D341Med (cell line): ENCODE measurements at places on chromosomes 5 and 9.

GRCh38 chr5:17891881-17892280 is 257.6 kb downstream of the TAF11L14 start:
- DNase-seq = no peak

GRCh38 chr9:93592008-93592642 is 15.7 kb downstream of the PHF2 start:
- DNase-seq = peak; percentile 10

GRCh38 chr9:135146766-135147473 is 59.5 kb downstream of the OLFM1 start:
- no peak for DNase-seq

DNA sequence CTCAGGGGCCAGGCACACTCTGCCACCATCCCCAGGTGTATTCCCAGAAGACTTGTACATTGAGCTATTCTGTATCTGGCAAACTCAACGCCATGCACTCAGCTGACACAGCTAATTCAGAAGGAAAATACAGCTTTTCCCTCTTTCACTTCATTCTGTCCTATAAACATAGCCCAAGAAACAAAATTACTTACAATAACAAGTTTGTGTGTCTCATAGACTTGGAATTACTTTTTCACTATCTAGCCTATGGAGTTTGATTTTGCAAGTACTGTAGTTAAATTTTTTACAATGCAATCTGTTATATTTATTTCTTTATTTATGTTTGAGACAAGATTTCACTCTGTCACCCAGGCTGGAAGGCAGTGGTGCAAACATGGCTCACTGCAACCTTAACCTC is 125.1 kb upstream of the KLF9 start:
- no peak for DNase-seq

DNA sequence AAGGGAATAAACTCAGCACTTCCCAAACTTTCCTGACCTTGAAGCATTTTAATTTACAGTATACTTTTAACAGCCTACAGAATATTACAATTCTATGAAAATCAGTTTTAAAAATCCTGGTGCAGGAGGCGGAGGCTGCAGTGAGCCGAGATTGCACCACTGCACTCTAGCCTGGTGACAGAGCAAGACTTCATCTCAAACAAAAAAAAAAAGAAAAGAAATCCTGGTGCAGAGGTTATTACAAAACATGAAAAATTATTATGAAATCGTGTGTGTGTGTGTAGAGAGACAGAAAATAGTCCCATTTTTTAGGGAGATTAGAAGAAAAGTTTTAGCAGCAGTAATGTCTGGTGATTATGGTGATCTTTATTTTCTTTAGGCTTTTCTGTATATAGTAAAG is 26.9 kb downstream of the GOLPH3 start:
- DNase-seq = no peak

GRCh38 chr5:53950621-53951020 is 359.8 kb downstream of the ARL15 start:
- DNase-seq = no peak

DNA sequence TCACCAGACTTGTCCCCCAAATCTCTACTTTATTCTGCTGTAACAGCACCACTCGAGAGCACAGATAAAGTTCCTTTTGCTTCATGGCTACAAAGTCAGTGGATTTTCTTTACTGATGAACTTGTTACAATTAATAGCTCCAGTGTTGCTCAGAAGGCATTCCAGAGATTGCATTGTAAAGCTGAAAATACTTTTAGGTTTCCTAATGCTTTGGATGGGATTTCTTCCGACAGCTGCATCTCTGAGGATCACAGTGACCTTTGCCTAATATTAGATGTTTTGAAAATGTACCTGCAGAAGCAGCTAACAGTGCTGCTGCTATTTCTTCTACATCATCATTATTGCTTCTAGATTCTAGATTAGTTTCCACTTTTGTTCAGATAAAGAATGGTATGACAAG is 58.8 kb upstream of the TMEM171 start:
- DNase-seq = no peak

DNA sequence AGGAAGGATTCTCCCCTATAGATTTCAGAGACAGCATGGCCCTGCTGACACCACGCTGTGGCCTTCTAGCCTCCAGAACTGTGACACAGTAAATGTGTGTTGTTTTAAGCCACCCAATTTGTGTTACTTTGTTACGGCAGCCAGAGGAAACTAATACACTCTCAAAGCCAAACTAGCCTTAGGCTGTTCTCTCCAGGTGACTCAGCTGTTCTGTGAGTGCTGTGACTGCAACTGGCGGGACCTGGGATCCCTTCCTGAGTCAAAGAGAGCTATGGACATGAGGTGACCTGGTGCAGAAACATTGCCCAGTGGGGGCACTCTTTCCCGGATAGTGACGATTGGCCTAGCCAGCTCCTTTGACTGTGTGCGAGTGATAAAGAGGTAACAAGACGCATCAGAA is 14.0 kb upstream of the MLANA start:
- DNase-seq = no peak

GRCh38 chr5:132816554-132816953 is 3.5 kb downstream of the SOWAHA start:
- DNase-seq = no peak

GRCh38 chr5:88675708-88676636 is 207.0 kb downstream of the MEF2C start:
- DNase-seq = peak; percentile 75

DNA sequence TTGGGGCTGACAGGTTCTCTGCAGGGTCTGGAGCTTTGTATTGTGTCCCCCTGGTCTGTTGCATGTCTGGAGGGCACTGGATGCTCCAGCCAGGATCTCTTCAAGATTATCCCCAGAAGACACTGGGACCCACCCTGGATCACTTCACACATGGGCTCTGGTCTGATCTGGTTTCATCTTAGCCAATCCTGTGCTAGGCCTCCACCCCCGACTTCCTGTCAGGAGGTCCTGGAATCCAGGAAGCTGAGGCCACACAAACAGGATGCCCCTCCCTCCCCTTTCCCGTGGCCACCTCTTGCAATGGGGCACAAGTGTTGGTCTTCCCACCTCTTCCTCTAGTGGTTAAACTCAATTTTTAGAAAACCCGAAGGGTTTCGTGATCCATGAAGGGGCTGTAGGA is 242.6 kb upstream of the MVB12B start:
- DNase-seq = no peak

GRCh38 chr9:13570068-13570974 is 290.8 kb upstream of the MPDZ start:
- no peak for DNase-seq

DNA sequence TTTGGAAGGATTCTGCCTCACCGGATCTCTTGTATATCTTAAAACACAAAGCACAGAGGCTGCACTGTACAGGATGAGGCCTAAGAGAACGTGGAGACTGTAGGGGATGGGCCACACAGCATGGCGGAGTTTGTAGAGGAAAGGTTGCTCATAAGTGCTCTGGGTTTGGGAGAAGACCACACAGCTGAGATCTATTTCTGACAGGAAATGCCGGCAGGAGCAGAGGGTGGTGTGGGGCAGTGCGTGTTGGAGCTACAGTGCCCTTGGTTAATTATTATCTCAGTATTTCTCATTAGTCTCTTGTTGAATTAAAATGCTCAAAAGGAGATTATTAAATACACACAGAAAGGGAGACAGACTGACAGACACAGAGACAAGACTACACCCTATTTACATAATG is 9.6 kb downstream of the PALM2AKAP2 start:
- DNase-seq = no peak

GRCh38 chr5:133686566-133686965 is 74.2 kb upstream of the FSTL4 start:
- no peak for DNase-seq

DNA sequence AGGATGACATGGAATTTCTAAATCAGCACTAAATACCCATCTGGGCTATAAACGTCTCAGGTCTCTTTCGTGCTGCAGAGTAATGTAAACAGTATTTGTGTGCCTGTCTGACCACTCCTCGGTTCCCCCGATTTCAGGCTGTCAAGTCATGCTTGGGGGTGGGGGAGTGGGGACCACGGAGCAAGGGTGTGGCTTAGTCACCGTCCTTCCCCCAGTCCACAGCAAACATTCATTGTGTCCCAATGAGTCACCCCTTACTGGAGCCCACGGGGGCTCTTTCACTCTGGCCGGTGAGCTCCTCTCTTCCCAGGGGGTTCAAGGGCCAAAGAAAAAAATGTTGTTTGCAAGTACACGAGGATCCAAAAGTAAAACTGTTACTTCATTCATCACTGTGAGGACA is 72.4 kb upstream of the ICE1 start:
- no peak for DNase-seq

DNA sequence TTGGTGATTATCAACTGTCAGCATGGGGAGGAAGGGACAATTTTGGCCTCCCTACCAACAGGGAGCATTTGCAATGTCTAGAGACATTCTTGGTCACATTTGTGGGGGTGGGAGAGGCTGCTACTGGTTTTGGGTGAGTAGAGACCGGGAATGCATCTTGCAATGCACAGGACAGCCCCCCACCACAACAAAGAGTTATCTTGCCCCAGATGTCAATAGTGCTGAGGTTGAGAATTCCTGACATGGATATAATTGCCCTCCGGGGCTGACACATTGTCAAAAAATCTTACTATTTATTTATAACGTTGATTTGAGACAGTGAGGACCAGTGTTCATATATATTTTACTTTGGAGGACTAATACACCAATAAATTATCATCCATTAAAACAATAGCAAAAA is 316.1 kb downstream of the PSAT1 start:
- no peak for DNase-seq

DNA sequence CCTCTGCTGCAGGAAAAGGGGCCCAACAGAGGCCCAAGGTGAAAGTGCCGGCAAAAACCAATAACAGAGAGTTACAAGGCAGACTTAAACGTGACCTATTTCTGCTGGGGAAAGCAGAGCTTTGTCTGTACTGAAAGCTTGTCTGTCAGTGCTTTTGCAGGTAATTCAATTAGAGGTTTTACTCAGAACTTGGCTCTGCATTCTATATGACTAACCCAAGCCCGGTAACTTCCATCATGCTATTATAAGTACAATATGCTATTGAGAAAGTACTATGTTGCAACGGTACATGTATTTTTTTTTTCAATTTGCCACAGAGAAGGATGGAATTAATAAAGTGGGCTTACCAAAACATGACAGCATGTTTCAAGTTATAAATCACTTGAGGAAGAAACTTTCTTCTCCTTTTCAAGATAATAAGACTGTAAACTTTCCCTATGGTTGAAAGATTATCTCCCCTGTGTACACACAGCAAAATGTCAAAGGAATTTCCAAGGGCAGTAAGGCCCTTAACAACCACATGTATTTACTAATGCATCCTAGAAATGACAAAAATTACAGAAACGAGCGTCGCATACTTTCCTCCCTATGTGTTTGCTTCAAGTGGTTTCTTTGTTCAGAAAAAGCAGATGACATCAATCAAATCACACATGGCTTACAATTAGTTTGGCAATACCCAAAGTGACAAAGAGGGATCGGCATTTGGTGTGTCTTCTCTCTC is 282.4 kb downstream of the EFNA5 start:
- DNase-seq = no peak

GRCh38 chr5:95655575-95655974 is 9.0 kb downstream of the RFESD start:
- DNase-seq = no peak

GRCh38 chr9:3308609-3309008 is 217.2 kb downstream of the RFX3 start:
- no peak for DNase-seq

- DNase-seq = no peak
These were observed 38.7 kb downstream of the G3BP1 start for GRCh38 chr5:151810449-151810848.

- no peak for DNase-seq
These were observed 59.3 kb downstream of the ASTN2 start for GRCh38 chr9:117355542-117355941.

- DNase-seq = no peak
These were observed 53.4 kb upstream of the SUB1 start for GRCh38 chr5:32531885-32532520.

GRCh38 chr9:107740088-107740980 is 250.8 kb upstream of the KLF4 start:
- DNase-seq = no peak

GRCh38 chr5:126718236-126718868 is 58.6 kb upstream of the LMNB1 start:
- no peak for DNase-seq

GRCh38 chr9:121266906-121267650 is 884 bp upstream of the GSN start:
- no peak for DNase-seq

- no peak for DNase-seq
These were observed 36.8 kb upstream of the NEK6 start for GRCh38 chr9:124220946-124221451.

GRCh38 chr9:11374926-11375325 is 762.1 kb upstream of the PTPRD start:
- DNase-seq = no peak

DNA sequence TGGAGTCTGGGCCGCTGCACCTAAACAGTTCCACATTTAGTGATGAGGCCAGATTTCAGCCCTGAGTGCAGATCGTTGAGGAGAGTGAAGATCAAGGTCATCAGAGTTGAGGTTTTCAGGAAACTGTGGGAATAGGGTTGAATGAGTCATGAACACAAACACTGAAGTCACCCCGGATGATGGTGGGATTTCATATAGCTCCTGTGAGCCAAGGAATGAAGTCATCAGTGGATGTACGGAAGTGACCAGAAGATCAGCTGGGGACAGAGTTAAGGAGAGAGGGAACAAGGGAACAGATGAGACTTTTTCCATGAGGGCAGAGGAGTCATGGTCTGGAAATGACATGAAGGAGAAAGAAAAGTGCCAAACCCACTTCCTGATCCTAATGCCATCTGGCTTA is 36.5 kb downstream of the PALM2AKAP2 start:
- no peak for DNase-seq

- peak; percentile 16 for DNase-seq
These were observed 13.4 kb upstream of the RNU6ATAC start for GRCh38 chr9:134177624-134178393.

DNA sequence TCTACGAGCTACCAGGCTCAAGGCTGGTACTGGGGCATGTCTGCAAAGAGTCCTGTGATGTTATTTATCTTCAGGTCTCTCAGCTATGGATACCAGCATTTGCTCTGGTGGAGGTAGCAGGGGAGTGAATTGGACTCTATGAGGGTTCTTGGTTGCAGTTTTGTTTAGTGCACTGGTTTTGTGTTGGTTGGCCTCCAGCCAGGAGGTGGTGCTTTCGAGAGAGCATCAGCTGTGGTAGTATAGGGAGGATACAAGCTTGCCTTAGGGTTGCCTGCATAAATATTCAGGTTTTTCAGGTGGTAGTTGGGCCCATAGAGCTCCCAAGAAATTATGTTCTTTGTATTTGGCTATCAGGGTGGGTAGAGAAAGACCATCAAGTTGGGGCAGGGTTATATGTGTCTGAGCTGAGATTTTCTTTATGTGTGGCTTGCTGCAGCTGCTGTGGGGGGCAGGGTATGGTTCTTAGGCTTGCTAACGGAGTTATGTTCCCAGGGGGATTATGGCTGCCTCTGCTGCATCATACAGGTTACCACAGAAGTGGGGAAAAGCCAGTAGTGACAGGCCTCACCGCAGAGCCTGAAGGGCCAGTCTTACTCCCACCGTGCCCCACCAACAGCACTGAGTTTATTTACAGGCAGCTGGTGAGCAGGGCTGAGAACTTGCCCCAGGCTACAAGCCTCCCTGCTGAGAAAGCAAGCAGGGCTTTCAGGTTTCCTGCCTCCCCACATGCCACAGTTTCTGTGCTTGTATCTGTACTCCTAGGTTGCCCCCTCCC is 9.7 kb upstream of the RIOK2 start:
- DNase-seq = no peak

GRCh38 chr5:146877783-146878475 is 628 bp downstream of the PPP2R2B start:
- DNase-seq = peak; percentile 76
